ENCODE measurements at places on chromosomes 13 and 19.
A peak's percentile ranks its signal among the peaks of the same experiment; 100 is the strongest.

DNA sequence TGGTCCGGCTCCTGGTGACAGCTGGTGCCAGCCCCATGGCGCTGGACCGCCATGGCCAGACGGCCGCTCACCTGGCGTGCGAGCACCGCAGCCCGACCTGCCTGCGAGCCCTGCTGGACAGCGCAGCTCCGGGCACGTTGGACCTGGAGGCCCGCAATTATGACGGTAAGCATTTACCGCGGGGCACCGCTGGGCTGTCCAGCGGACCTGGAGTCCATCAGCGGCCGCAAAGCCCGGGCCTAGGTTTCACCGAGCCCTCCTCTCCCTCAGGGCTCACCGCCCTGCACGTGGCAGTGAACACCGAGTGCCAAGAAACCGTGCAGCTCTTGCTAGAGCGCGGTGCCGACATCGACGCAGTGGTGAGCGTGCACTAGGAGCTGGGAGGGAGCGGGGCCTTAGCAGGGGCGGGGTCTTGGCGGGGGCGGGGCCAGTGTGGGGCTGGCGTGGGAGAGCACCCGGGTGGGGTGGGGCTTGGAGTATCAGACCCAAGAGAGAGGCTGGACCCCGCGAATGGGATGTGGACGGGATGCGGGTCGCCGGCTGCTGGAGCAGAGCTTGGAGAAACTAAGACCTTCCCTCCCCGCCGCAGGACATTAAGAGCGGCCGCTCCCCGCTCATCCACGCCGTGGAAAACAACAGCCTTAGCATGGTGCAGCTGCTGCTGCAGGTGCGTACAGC is 8.7 kb downstream of the BCL3 start:
- DNase-seq = peak; percentile 10

- no peak for DNase-seq
These were observed 871.7 kb downstream of the DACH1 start for GRCh38 chr13:70995338-70995737.

- DNase-seq = no peak
These were observed 73.5 kb upstream of the C13orf46 start for GRCh38 chr13:114047358-114047881.

DNA sequence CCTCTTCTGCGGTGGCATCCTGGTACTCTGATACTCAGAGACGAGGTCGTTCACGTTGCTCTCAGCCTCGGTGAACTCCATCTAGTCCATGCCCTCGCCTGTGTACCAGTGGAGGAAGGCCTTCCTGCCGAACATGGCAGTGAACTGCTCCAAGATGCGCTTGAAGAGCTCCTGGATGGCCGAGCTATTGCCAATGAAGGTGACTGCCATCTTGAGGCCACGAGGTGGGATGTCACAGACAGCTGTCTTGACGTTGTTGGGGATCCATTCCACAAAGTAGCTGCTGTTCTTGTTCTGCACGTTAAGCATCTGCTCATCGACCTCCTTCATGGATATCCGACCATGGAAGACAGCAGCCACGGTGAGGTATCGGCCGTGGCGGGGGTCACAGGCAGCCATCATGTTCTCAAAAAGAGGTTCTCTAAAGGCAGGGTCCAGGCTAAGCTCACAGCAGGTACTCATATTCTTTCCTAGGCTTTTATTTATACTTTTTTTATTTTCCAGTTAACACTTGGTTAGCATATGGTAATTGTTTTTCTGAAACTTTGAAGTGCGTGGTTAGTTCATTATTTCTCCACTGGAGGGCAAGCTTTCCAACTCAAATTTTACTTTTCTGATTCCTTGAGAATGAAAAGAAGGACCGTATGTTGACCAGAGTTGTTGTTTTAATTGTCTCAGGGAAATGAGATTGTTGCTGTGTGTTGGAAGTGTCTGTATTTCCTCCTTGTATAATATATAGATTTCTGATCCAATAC is 72.4 kb upstream of the RGCC start:
- DNase-seq = no peak

- no peak for DNase-seq
These were observed 5.5 kb upstream of the PTOV1 start for GRCh38 chr19:49845414-49845813.

Data from hypothalamus (tissue), 51 donors.